ENCODE measurements at places on chromosomes 1 and 21. TPM values are rescaled to one million over a fixed set of nuclear protein-coding genes. Genes with fewer than 3 reads are reported as not detected.

TMPRSS2 gene
- not detected for polyA plus RNA-seq

TAS1R2 gene
- polyA plus RNA-seq, result not detected

RBM11 gene
- polyA plus RNA-seq, result 47.7 TPM

OPRD1 gene
- not detected for polyA plus RNA-seq

PADI2 gene
- 1.3 TPM for polyA plus RNA-seq

SYTL1 gene
- polyA plus RNA-seq, result not detected

HHAT gene
- 0.43 TPM for polyA plus RNA-seq

PLOD1 gene
- polyA plus RNA-seq, result 21.7 TPM

ITPKB gene
- 1.9 TPM for polyA plus RNA-seq

BLACAT1 gene
- polyA plus RNA-seq, result not detected

HPCAL4 gene
- 1.7 TPM for polyA plus RNA-seq

WNT2B gene
- 1.3 TPM for polyA plus RNA-seq

TRAF3IP3 gene
- polyA plus RNA-seq, result 1.3 TPM

WDR64 gene
- polyA plus RNA-seq, result not detected

UBAP2L gene
- 44.5 TPM for polyA plus RNA-seq

DHRS3 gene
- polyA plus RNA-seq, result 0.38 TPM

NTMT2 gene
- polyA plus RNA-seq, result not detected

SLC44A3 gene
- polyA plus RNA-seq, result 10.3 TPM

PTPN22 gene
- 2.0 TPM for polyA plus RNA-seq

ECM1 gene
- polyA plus RNA-seq, result 2.4 TPM

FNDC10 gene
- polyA plus RNA-seq, result 1.5 TPM

C4BPA gene
- polyA plus RNA-seq, result not detected

LCK gene
- not detected for polyA plus RNA-seq

ZBTB8B gene
- polyA plus RNA-seq, result 0.77 TPM

GPR3 gene
- polyA plus RNA-seq, result 0.19 TPM

SPRR2A gene
- polyA plus RNA-seq, result not detected

COL8A2 gene
- polyA plus RNA-seq, result not detected

MMEL1 gene
- not detected for polyA plus RNA-seq

SLC9C2 gene
- not detected for polyA plus RNA-seq

KIF26B gene
- polyA plus RNA-seq, result 0.56 TPM

TMPRSS3 gene
- 5.2 TPM for polyA plus RNA-seq

ETV3L gene
- polyA plus RNA-seq, result not detected

UBE2Q1 gene
- polyA plus RNA-seq, result 52.2 TPM

SH2D1B gene
- not detected for polyA plus RNA-seq

OR2T10 gene
- not detected for polyA plus RNA-seq

ANGPTL3 gene
- not detected for polyA plus RNA-seq

S100A8 gene
- not detected for polyA plus RNA-seq

NID1 gene
- polyA plus RNA-seq, result 0.77 TPM

Measured in Purkinje cell (primary cell).